NCI-H524 (cell line): ENCODE measurements at places on chromosomes 5 and 9.

GRCh38 chr5:95044096-95044495, 240.8 kb downstream of the MCTP1 start:
- no peak for DNase-seq

DNA sequence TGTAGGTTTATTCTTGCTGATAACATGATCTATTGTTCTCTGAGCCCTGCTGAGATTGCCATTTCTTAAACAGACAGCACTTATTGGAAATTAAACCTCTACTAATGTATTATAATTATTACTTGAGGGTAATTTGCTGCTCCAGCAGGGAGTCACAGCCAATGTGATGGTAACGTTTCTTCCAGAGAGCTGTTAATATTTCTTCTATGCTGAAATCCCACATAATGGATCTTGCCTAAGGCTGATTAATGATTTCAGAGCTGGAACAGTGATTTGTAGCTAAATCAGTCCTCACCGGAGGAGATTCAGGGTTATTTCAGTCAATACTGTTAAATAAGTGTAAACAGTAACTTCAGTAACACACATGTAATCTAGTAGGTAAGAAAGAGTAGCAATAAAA, 170.1 kb downstream of the CDH12 start:
- DNase-seq: no peak

DNA sequence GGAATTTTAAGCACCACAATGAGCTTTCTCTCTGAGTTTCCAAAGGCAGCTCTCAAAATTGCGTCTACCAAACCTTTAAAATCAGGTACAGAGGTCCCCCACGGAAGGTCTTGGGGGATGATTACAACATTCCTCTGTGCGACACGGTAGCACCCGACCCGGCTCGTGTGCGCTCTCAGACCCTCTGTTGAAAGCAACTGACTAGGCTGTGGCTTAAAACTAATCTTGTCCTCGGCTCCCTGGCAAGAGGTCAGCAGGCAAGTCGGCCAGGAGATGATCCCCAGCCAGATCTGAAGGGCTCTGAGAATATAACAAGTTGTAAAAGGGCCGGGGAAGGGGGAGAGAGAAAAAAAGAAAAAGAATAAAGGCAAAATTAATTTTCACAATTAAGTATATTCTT, 92.6 kb upstream of the LMX1B start:
- DNase-seq: no peak

GRCh38 chr5:146137967-146138403, 32.6 kb upstream of the PLAC8L1 start:
- no peak for DNase-seq

DNA sequence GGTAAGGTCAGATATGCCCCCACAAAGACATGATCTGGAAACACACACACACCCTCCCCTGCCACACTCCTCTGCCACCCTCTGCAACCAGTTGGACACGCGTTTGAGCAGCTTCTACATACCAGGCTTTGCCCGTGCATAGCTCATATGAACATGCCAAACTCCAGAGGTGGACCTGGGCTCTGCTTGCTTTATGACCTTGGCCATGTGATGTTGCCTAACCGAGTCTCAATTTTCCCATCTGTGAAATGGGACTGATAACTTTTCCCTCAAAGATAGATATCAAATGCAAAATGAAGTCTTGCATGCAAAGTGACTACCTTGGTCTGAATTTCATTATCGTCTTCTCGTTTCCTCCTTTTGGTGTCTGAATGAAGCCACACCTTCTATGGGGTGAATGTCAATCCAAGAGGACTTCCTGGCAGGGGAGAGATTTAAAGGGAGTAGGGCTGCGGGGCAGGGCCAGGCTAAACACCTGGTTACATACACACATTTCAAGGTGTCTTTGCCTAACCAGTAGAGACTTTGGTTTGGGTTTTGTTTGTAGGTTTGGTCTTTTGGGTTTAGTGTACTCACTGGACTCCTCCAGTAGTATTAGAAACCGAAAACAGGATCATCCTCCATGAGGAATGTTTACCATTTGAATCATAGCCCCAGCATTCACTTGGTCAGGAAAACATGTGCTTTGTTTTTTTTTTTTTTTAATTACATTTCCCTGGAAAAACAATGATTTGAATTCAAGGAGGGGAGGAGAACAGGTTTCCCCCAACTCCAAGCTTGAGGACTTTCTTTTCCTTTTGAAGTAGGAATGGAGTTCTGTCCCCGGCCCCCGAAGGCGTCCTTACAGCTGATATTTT, 63.2 kb downstream of the COL27A1 start:
- no peak for DNase-seq

DNA sequence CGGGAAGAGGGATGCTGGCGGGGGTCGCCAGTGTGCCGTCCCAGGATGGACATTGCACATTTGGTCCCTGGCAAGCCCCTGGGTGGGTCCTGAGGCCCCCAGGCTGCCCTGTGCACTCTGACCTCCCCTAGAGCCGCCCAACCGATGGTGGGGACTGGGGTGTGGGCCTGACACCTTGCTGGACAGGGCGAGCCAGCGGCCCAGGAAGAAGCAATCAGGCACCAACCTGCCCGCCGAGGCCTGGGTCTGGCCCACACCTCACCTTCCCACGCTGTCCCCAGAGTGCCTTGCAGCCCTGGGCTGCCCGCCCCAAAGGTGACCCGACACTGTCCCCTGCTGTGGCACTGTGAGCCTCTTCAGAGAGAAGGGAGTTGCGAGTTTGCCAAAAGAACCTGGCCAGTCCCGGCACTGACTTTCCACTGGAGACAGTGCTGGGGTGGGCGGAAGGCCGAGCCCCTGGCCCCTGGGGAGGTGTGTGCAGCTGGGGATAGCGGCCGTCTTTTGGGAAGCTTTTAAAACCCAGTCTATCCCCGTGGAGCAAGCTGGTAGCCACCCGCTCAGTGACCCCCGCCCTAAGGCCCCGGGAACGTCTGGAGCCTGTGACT, 12.0 kb upstream of the NRARP start:
- DNase-seq: no peak

GRCh38 chr5:6712142-6712576, 1.1 kb upstream of the TENT4A start:
- DNase-seq: peak; percentile 69

DNA sequence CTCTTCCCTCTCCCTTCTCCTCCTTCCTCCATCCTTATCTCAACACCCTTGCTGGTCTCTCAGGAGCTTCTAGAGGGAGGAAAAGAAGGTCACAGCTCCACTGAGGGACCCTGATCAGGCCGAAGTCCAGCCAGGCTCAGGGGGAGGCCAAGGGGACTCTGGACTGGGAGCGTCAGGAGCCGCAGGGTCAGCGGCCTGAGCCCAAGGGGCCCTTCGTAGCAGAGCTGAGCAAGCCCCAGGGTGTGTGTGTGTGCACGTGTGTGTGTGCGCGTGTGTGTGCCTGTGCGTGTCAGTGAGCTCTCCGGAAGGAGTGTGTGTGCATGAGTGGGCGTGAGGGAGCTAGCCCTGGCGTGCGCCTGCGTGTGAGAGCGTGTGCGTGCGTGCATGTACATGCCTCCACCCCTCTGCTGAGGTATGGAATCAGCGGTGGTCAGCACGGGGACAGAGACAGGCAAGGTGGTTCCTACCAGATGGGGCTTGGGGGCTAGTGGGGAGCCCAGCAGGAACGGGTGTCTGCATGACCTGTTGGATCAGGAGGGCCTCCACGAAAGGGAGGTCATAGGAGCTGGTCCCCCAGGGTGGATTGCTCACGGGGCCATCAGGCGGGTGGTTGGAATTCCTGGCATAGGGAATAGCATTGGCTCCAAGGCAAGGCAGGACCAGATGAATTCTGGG, 10.0 kb upstream of the AGPAT2 start:
- DNase-seq: no peak

GRCh38 chr9:34426347-34427074, 31.9 kb downstream of the FAM219A start:
- no peak for DNase-seq

GRCh38 chr5:74865804-74866595, at the start of gene FAM169A:
FAM169A (minus strand) TSS chr5:74866387; CDS start chr5:74841676, 24,711 bp downstream.
- DNase-seq: peak; percentile 28
